Activated T-helper 2 cell treated with anti-CD3 and anti-CD28 coated beads, Interferon-gamma antibody, Interleukin-2, Interleukin-4, amounts not matched to agents 10 μg/mL and 5 μg/mL and 100 μg/mL, durations not matched to agents 14 hours and 24 hours and 36 hours (primary cell): ENCODE measurements at places on chromosomes 7 and 10.

- DNase-seq: no peak
- no peaks in the 10 kb centered on the region for H3K4me1 ChIP-seq
- H3K27me3 ChIP-seq: no peaks in the 10 kb centered on the region
- H3K27ac ChIP-seq: no peak overlapping the region
- H3K4me3 ChIP-seq: no peak overlapping the region
Observed at GRCh38 chr7:33965183-33965744, 59.9 kb downstream of the BMPER start.

- peaks cover 11% of the 10 kb centered on the region for H3K27me3 ChIP-seq
- H3K36me3 ChIP-seq: no peaks in the 10 kb centered on the region
- H3K27ac ChIP-seq: no peak overlapping the region
- DNase-seq: no peak
- no peaks in the 10 kb centered on the region for H3K4me1 ChIP-seq
- H3K4me3 ChIP-seq: no peak overlapping the region
Observed at GRCh38 chr10:95500649-95501048, 60.5 kb downstream of the SORBS1 start.

DNA sequence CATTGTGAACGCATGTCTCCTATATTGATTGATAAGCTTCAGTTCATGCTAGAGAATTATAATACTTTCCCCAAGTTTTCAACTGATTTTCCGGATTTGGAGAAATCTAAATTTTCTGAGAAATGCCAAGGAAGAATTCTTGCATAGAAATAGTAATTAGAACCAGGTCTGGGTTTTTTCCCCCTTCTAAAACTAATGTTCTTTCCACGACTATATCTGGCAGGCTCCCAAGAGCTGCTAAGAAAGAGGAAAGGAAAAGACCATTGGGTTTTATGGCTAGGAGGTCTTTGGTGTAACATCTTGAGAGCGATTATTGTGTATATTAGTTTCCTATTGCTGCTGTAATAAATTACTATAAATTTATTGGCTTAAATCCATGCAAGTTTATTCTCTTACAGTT is 71.8 kb upstream of the CACNB2 start:
- H3K4me1 ChIP-seq: no peaks in the 10 kb centered on the region
- H3K4me3 ChIP-seq: no peak overlapping the region
- H3K27ac ChIP-seq: no peak overlapping the region
- H3K27me3 ChIP-seq: no peaks in the 10 kb centered on the region
- no peak for DNase-seq
- no peaks in the 10 kb centered on the region for H3K36me3 ChIP-seq

- no peak overlapping the region for H3K27ac ChIP-seq
- peaks cover 8% of the 10 kb centered on the region for H3K4me1 ChIP-seq
- DNase-seq: peak; percentile 11
Observed at GRCh38 chr7:87627634-87627994, 584 bp upstream of the RUNDC3B start.

GRCh38 chr7:159177284-159177953 is 32.8 kb upstream of the VIPR2 start:
- H3K4me3 ChIP-seq: no peak overlapping the region
- peaks cover 5% of the 10 kb centered on the region for H3K36me3 ChIP-seq
- H3K27me3 ChIP-seq: peaks cover 10% of the 10 kb centered on the region
- no peak overlapping the region for H3K27ac ChIP-seq
- H3K4me1 ChIP-seq: peaks cover 7% of the 10 kb centered on the region

DNA sequence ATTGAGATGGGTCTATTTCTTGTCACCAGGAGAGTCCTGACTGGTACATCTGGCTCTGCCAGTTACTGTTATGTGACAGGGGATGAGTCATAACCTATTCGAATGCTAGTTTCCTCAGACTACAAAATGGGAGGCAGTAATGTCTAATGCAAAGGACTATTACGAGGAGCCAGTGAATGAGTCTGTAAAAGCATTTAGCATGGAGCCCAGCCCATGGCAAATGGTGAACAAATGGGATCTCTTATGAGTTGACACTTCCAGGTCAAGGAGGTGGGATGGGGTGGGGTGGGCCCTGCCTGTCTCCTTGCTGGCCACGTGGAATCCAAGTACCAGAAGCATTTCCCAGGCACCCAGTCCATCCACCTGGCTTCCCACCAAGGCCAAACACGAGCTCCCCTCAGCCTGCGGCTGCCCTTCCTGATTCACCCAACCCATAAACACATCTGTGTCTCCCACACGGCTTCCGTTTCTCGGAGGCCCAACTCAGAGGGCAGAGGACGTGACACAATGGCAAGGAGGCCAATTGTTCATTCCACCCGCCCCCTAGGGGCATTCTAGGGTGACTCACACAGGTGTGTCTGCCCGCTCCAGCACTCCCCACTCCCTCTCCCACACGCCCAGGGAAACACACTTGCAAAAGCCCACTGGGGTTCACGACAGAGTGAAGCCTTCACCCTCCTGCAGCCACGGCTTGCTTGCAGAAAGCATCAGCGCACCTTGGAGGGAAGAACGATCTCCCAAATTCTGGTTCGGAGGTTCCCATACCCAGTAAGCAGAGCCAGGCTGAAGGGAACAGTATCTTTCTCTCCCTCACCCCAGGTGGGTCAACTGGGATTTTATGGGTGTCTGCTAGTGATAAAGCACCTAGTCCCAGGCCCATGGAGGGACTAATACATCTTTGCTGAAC is 109.8 kb downstream of the SH3PXD2A start:
- H3K27ac ChIP-seq: peak overlapping the region; percentile 65
- no peak overlapping the region for H3K4me3 ChIP-seq
- H3K27me3 ChIP-seq: no peaks in the 10 kb centered on the region
- H3K4me1 ChIP-seq: peaks cover 41% of the 10 kb centered on the region
- no peaks in the 10 kb centered on the region for H3K36me3 ChIP-seq
- DNase-seq: peak; percentile 32

DNA sequence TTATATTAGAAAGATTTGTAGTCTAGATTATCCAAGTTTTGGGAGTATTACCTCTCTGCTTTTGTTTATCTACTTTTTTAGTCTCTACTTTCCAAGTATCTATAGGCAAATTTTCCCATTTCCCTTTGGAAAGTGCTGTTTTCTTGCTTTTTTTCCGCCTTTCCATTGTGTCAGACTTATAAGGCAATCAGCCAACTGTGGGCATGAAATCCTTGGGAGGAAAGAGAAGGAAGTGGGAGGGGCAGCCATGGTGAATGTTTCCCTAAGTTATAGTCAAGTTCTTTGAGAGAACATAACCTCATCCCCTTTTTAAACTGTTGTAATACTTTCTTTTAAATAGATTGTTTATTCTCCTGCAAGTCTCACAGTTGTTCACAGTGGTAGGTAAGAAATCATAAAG is 52.6 kb downstream of the PTEN start:
- H3K36me3 ChIP-seq: peaks cover 71% of the 10 kb centered on the region
- no peak overlapping the region for H3K27ac ChIP-seq

- peaks cover 4% of the 10 kb centered on the region for H3K27me3 ChIP-seq
- no peaks in the 10 kb centered on the region for H3K36me3 ChIP-seq
- no peak overlapping the region for H3K4me3 ChIP-seq
- H3K4me1 ChIP-seq: no peaks in the 10 kb centered on the region
- no peak for DNase-seq
Observed at GRCh38 chr10:70780370-70780760, 4.8 kb downstream of the TBATA start.

DNA sequence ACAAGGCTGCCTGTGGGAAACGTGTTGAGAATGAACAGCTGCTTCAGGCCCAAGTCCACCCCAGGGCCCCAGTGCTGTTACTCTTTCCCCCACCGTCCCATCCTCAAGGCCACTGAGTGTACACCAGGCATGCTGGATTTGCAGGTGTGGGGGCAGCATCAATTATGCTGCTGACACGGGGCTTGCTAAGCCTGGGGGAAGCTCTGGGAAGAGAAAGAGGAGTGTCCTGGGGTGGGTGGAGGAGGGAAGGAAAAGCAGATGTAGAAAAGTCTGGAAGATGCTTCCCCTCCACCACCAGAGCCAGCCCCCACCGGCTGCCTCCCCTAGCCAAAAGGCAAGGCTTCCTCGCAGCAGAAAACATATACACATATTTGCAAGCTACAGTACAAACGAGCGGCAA is 153.9 kb downstream of the CDH23 start:
- no peak overlapping the region for H3K4me3 ChIP-seq
- H3K27ac ChIP-seq: no peak overlapping the region
- no peaks in the 10 kb centered on the region for H3K27me3 ChIP-seq
- H3K36me3 ChIP-seq: no peaks in the 10 kb centered on the region
- DNase-seq: no peak

DNA sequence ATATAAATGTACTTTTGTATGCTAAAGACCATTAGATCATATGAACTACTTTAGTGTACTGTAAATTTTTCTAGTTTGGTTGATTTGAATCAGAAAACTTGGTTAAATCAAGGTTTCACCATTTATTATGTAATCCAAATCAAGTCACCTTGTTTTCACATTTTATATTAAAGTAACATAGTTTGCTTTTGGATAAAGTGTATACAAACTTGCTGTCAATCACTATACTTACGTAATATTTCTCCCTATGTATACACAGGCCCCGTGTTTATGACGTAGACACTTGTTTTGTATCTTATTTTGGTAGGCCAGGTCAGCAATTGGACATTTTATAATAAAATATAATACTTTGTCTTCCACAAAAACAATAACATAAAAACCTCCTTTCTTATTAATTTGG is 32.2 kb downstream of the NAMPT start:
- no peak overlapping the region for H3K27ac ChIP-seq
- peaks cover 87% of the 10 kb centered on the region for H3K36me3 ChIP-seq
- DNase-seq: no peak
- peaks cover 23% of the 10 kb centered on the region for H3K4me1 ChIP-seq
- H3K27me3 ChIP-seq: no peaks in the 10 kb centered on the region

GRCh38 chr7:120741371-120742042 is 116.4 kb downstream of the TSPAN12 start:
- H3K27me3 ChIP-seq: no peaks in the 10 kb centered on the region
- H3K4me1 ChIP-seq: no peaks in the 10 kb centered on the region
- no peak overlapping the region for H3K4me3 ChIP-seq
- no peak overlapping the region for H3K27ac ChIP-seq
- no peaks in the 10 kb centered on the region for H3K36me3 ChIP-seq

GRCh38 chr7:101633511-101633910 is 4.4 kb upstream of the MYL10 start:
- no peaks in the 10 kb centered on the region for H3K4me1 ChIP-seq
- no peak for DNase-seq
- no peak overlapping the region for H3K4me3 ChIP-seq
- H3K27me3 ChIP-seq: no peaks in the 10 kb centered on the region
- H3K36me3 ChIP-seq: no peaks in the 10 kb centered on the region
